Activated gamma-delta T cell treated with Interleukin-2 at 50 U/mL for 16 hours (primary cell): ENCODE measurements at places on chromosomes 3 and 15.

DNA sequence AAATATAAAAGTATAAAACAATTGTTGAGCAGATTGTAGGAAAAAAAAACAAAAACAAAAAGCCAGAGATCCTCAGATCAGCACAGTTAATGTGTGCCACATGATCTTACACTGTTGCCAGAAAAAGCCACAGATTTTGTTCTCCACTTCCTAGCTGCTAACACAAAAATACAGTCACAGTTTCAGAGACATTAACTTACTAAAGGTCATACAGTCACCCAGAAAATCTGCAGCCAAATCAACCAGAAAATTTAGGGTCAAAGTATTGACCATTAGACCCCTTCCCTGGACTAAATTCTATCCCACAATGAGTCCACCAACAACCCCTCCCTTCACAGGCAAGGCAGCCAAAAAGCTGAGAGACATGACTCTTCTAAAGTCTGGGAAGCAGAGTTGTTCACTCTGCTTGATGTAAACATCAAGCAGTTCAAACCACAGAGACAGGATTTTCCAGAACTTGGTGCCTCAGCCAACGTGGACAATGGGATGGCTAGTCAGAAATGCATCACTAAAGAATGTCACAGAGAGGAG lies 59.1 kb downstream of the SST start:
- DNase-seq = no peak

- no peak for DNase-seq
Observed at GRCh38 chr15:28993051-28993719, 107.4 kb downstream of the APBA2 start.

GRCh38 chr3:62951037-62951613 lies 75.9 kb upstream of the CADPS start:
- DNase-seq = no peak

DNA sequence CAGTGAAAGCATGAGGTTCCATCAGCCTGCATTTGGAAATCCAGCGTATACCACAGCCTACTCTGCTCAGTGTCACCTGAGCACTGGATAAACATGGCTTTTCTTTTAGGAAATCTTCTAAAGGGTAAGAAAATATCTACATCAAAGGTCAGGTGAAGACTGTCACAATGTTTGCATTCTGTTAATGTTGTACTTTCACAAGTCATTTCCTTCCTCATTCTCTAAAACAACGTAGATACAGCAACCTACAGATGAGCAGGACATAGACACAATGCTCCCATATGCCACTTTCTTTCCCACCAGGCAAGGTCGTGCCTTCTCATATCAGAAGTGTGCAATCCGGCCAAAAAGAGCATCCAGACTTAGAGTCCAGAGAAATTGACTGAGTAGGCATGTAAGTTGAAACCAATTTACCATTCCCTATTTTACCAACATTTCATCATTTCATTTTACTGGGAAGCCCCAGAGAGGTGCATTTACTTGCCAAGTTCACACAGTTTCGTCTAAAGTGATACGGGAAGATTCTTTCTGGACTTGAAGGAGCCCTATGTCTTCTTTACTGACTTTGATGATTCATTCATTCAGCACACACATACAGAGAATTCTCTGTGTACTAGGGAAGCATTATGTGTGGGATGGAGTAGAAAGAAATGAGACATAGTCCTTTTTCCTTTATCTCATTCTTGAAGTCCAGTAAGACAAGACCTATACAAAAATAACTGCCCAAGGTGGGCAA lies 30.6 kb upstream of the LPP start:
- DNase-seq = no peak

DNA sequence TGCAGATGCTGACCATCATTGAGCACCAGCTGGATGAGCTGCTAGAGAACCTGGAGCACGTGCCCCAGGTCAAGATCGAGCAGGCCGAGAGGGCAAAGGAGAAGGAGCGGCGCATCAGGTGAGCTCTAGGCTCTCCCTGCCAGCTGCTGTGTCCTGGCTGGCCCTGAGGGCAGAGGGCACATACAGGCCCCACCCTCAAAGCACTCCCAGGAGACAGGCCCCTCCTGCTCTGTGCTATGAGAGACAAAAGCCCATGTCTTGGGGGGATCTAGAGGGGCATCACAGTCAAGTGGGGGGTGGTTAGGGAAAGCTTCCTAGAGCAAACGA lies 39.5 kb downstream of the CFAP100 start:
- DNase-seq = no peak

DNA sequence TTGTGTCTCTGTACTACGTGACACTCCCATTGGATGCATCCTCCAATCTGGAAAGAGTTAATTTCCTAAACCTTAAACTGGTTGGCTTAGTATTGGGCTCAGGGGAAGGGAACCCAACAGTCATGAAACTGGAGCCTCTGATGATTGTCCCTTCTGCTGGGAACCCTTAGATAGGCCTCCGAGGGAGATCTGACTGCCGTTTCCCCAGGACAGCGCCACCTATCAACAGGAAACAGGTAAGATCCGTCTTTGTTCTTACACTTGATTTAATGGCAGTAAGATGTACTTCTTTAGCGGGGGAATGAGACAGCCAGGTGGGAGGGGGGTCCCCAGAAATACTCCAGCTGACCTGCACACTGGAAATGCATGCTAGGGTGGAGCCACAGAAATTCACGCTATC lies 1749.6 kb downstream of the SI start:
- DNase-seq = no peak

DNA sequence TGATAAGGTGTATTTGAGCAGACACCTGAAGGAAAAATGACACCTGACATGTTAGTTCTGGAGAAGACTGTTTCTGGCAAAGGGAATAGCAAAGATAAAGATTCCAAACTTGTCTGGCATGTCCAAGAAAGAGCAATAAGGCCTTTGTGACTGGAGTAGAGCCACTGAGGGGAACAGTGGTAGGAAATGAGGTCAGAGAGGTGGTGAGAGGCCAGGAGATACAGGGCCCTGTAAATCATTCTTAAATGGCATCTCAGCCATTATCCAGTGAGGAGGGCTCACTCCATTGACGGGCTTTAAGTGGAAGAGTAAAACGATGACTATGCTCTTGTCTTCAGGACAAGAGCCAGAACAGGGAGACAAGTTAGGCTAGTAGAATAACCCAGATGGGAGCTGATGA lies 4.5 kb downstream of the SLC49A4 start:
- DNase-seq = no peak
